Brain pericyte (primary cell): ENCODE measurements at places on chromosomes 7 and 10.

GRCh38 chr10:46992803-46993561 lies 81.8 kb downstream of the PTPN20 start:
- no peak for DNase-seq

GRCh38 chr7:147332988-147333387 lies 1216.4 kb downstream of the CNTNAP2 start:
- DNase-seq: no peak

DNA sequence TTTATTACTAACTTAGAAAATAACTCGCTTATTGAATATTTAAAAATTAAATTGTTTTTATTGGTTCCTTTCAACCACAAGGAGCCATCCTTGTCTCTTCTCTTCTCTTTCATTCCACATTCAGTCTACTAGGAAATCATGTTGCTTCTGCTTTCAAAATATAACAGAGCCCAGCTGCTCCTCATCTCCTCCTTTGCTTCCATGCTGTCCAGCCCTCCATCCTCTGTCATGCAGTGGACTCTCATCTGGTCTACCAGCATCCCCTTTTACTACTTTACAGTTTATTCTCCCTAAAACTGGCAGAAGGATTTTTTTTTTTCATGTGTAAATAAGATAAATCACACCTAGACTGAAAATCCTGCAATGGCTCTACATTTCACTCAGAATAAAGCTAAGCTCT lies 198.2 kb upstream of the CSTF2T start:
- DNase-seq: no peak

DNA sequence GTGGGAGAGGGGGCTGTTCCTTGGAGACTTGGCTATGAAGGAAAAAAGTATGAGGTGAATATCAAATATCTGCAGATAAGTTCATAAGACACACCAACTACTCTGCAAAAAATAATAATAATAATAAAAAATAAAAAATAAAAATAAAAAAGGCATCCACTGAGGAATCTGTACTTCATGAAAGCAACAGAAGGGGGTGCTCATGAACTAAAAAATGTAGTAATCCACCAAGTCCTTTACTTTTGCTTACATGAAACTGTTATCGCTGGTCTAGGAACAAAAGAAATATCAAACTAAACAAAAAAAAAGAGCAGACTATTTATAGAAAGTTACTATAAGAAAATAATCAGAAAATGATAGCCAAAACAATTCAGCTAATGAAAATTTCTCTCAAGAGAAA lies 579.0 kb downstream of the PHTF2 start:
- DNase-seq: no peak

- no peak for DNase-seq
These were observed 242.4 kb upstream of the GLI3 start for GRCh38 chr7:42479452-42479815.

DNA sequence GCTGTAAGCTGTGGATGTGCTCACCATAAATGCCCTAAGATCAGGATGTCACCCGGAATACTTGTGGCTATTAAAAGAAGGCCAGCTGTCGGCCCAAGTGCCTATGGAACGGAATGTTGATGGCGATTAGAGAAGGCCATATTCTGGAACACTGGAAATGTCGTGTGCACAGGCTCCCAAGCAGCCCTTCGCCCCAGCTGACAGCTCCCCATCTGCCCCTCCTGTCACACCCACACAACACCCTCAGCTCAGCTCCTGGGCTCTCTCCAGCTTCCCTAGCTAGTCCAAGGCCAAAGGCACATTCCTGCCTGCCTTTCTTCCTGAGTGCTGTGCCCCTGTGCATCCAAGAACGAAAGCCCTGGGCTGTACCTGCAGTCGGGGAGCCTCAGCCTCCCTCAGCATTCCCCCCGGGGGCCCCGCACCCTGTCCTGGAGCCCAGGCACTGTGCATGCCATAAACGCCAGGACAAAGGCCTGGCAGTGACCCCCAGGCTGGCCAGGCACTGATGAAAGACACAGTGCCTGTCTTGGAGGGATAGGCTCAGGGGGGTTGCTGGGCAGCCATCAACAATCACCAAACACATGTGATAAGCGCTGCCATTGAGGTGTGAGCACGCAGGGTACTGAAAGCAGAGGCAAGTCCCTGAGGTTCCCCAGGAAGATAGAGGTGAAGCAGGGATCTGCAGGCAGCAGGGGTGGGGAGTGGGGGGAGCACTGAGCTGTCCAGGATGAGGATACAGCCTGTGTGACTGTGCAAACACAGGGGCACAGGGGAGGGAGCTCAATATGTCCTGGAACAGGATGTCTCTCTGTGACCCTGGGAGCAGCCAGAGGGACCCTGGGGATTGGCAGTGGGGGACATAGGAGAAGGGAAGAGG lies 3.7 kb upstream of the LDB3 start:
- DNase-seq: no peak

DNA sequence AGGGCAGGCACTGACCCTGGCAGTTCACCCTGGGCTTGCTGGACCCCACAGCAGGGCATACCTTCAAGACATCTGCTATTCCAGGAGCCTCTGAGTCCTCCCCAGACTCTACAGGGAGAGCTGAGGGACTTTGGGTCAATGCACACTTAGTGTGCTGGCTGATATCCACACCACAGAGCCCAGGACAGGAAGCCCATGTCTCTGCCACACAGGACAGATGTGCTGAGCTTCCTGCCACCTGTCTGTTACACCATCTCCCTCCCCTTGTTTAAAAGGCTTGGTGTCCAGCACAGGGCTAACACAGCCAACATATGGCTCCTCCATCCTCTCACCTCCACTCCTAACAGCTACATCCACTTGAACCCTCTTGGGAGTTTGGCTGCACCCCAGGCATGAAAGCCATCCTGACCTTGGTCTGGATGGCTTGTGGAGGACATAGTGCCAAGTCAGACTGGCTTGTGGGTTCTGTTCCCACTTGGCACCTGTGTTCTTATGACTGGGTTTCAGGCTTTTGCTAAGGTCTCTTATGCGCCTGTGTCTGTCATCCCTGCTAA lies 529.8 kb downstream of the GALNT17 start:
- DNase-seq: no peak
